SK-N-MC (cell line): ENCODE measurements at places on chromosomes 2 and 18.

DNA sequence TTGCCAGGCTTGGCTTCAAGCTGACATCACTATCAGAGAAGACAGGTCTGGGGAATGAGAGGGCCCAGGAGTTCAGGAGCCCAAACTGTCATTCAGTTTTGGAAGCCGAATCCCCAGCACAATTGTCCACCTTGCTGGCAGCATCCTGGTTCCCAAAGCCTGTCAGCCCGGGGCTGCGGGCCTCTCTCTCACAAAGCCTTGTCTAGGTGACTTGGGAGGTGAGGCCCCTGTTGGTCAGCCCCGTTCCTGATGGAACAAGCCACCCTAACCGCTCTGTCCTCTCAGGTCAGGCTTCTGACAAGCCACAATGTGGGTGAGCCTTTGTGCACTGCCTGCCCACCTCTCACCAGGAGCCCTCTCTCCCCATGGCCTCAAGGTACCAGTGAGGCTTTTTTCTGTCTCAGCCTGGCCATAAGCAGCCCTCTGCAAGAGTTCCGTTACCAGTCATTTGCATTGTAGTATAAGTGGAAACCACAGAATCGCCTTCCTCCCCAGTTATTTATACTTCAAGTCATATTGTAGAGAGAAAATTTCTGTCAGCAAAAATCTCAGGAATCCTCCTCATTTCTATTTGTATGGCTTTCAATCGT lies 100.6 kb downstream of the MSH2 start:
- no peak for DNase-seq

- DNase-seq = no peak
Measured at GRCh38 chr2:238151205-238151604, 7.6 kb upstream of the ERFE start.

GRCh38 chr2:241673797-241674725 lies 12.6 kb downstream of the DTYMK start:
- DNase-seq = no peak

DNA sequence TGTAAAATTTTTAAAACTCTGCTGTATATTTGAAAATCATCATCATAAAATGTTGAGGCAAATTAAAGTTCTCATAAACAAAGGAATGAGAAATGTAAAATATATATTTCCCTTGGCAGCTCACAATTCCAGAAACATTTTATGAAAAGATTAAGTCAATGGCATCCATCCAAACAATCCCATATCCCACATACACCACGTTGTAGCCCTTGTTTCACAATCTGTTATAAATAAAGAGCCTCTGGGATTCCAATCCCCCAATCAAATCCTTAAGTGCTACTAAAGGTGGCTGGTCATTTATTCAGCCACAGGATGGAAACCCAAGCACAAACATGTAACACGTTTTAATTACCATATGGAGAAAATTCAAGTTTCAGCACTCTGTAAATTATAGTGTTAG lies 51.7 kb downstream of the GFPT1 start:
- no peak for DNase-seq

DNA sequence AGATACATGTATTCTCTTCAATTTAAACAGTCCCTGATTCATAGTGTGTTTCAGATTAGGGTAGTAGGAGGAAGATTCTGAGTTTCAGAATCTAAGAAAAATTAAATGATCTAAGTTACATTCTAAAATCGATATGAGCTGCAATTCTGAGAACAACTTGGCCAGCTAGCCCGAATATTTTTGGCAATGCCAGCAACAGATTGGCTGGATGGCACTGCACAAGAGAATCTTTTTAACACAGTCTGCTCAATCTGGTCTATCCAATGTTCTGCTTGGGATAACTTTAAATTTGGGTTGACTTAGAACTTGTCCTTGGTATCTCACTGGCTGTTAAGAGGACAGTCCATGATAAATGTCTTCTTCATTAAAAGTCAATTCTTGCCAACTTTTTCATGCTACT lies 853.9 kb downstream of the NRXN1 start:
- no peak for DNase-seq

DNA sequence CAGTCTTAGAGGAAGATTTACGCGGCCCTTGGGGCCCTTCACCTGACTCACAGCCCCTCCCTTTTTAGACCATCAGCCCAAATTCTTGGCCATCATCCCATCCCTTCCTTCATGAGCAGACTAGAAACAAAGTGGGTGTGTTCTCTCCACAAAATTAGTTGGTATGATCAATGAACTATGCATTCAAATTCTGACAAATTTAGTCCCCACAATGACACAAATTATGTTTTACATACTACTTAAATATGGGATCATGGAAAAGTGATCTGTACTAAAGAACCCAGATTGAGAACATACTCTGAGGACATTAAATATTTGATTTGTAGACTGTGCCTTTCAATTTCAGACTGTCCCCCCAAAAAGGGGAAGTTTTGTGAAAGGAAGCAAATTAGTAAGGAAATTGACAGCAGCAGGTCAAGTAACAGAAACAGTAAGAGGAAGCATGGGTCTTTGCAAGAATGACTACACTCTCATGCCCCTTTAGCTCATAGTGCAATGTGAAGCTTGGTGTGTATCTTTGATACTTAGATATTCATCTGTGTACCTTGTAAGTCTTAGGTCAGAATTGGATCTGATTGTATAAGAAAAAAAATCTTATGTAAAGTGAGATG lies 2.2 kb upstream of the MAPRE2 start:
- no peak for DNase-seq

GRCh38 chr2:36538335-36538734 lies 59.6 kb downstream of the FEZ2 start:
- no peak for DNase-seq

DNA sequence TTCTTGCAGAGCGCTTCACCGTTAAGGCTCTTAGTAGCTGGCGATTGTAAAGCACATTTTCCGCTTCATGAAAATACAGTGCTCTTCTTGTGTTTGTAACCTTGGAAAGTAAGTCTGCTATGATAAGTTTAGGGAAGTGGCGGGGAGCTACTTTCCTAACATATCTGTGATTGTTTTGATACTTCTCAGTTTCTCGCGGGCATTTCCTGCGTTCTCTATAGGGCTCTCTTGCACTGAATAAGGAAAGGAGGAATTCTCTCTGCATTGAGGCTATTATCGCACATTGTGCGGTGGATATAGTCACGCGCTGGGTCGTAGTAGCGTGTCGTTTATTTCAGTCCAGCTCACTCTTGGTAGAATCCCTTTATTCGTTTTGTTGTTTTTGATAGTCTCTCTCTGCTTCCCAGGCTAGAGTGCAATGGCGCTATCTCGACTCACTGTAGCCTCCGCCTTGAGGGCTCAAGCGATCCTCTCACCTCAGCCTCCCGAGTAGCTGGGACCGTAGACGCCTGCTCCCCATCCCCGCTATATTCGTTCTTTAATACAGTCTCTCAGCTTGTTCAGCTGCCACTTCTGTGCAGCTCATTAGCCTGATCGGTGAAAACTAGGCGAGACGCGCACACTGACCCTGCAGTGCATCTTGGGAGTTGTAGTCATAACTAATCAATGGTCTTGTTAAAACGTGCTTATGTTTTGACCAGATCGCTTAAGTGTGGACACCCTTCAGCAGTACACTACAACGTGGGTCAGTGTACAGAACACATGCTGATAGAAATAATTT lies 1.0 kb upstream of the PPP4R3B start:
- DNase-seq = no peak

DNA sequence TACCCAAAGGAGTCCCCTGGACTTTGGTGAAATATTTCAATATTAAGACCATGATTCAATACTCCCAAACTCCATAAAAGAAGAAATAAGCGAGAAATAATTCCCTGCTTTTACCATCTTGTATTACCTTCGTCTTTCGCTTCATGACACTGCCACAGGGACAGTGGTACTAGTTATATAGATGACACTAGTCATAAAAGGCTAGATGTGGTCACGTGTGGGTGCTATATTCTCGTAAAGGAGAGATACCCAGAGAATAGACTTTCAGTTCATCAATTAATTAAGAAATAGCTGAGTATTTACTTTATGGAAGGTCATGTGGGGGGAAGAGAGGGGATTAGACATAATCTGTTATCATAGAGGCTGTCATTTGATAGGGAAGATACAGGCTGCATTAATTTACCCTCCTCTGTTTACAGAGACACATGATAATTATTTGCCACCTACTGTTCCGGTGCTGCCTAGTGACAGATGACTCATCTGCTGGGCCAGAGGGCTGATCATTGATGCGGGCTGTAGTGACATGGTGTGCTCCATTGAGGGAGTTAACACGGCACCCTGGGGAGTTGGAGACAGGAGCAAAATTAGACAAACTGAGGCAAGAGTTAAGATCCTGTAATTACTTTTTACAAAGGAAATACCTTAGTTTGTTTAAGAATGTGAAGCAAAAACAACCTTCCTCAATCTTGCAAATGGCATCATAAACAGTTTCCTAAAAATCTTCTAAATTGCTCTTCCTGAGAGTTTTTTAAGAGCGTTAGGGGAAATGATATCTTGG lies 78.2 kb upstream of the ITGB6 start:
- DNase-seq = no peak

DNA sequence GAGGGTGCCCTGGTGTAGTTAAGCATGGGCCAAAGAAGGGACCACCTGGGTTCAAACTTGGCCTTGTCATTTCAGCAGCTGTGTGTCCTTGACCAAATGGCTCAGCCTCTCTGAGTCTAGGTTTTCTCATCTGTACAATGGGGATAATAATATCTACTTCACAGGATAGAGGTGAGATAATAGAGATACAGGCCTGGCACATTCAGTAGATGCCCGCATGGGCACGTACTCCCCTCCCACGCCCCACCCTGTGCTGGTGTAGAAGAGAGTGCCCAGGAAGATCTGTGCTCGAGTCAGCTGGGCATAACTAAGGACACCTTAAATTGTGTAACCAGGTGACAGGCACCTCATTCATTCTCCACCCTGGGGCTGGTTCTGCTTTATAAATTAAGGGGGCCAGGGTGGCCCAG lies 8.4 kb upstream of the TMEM185B start:
- no peak for DNase-seq

GRCh38 chr18:44937960-44938719 lies 257.5 kb downstream of the SETBP1 start:
- DNase-seq = no peak

DNA sequence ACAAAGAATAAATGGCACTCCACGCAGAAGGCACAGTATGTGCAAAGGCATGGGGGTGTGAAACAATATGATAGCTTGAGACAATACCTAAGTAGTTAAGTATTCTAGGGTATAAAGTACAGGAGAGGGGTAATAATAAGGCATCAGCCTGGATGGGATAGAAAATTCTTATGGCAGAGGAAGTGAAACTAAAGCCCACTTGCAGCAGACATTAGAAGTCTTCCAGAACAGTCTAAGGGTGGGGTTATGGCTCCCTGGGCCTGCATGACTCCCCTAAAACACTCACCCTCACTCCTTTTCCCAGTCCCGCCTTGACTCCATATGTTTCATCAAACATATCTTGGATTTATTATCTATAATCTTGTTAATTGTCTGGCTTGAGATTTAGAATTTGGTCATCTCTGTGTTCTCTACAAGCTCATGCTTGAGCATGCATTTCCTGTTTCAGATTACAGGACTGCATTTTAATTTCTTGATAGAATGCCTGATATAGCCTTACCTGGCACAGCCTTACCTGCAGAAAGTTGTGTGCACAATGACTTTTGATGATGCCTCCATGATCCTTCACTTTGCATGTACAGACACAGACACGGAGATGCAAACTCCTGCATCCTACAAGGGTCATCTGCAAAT lies 28.5 kb upstream of the TMBIM1 start:
- DNase-seq = no peak

- DNase-seq = peak; percentile 48
Measured at GRCh38 chr2:208072250-208072892, 47.0 kb upstream of the PLEKHM3 start.

GRCh38 chr18:33696332-33697162 lies 118.5 kb downstream of the ASXL3 start:
- no peak for DNase-seq

DNA sequence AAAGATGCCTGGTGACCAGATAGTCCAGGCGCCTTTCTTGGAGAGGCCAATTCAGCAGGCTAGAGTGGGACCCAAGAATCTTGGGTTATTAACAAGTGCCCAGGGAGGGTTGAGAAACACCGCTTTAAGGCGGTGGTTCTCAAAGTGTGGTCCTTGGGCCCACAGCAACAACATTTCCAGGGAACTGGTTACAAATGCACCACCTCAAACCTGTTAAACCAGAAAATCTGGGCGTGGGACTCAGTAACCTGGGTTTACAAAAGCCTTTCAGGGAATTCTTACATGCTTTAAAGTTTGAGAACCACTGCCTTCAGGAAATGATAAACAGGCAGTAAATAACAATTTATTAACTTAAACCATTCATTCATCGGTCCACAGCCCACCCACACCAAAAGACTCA lies 92.5 kb downstream of the SP3 start:
- DNase-seq = no peak

- DNase-seq = no peak
Measured at GRCh38 chr2:126699716-126700581, 44.0 kb downstream of the GYPC start.

- no peak for DNase-seq
Measured at GRCh38 chr2:224890372-224890771, 151.9 kb downstream of the DOCK10 start.
